Mesenteric fat pad (tissue), 1 donor: ENCODE measurements at places on chromosomes 12 and 14.

GRCh38 chr12:26572137-26572536 lies 260.9 kb downstream of the ITPR2 start:
- DNase-seq = no peak

GRCh38 chr14:67951529-67952135 lies 132.1 kb downstream of the RAD51B start:
- DNase-seq = no peak

- DNase-seq = no peak
These were observed 9.5 kb upstream of the CSAD start for GRCh38 chr12:53190108-53190729.

- no peak for DNase-seq
These were observed 884.9 kb upstream of the FOXG1 start for GRCh38 chr14:27881646-27882045.

- no peak for DNase-seq
These were observed 2.2 kb downstream of the FIGNL2 start for GRCh38 chr12:51846271-51846691.

DNA sequence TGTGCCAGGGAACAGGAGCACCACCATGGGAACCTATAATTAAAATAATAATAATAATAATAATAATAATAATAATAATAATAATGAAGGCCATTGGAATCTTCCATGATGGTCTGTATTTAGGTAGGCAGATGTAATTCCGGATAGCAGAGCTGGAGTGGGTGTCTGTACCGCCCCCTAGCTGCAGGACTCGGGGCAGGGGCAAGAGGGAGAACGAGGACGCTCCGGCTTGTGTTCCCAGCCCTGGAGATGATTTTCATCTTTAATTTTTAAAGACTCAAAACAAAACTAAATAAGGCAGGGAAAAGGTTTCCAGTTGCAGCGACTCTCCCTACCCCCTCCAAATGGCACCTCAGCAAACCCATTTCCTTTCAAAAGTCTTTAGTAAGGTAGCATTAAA lies 501.1 kb downstream of the VRK1 start:
- DNase-seq = no peak

GRCh38 chr14:96623676-96624484 lies 121.7 kb downstream of the PAPOLA start:
- peak; percentile 86 for DNase-seq

- DNase-seq = no peak
These were observed 397.6 kb downstream of the NUAK1 start for GRCh38 chr12:105740970-105741725.

GRCh38 chr14:65453807-65454480 lies 41.4 kb downstream of the FUT8 start:
- DNase-seq = no peak

DNA sequence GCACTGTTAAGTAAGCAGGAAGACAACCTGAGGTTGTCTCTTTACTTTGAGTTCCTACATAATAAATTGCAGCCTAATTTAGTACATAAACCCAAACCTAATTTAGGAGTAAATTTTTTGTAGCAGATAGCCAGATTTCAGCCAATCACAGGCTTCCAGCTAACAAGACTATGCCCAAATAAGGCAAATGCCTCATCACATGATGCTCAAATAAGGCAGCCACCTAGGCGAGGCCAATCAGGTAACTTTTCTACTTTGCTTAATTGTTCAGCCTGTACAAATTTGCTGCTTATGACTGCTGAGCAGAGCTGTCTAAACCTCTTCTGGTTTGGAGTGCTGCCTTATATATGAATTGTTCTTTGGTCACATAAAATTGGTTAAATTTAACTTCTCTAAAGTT lies 1118.7 kb upstream of the TMEM132C start:
- no peak for DNase-seq

DNA sequence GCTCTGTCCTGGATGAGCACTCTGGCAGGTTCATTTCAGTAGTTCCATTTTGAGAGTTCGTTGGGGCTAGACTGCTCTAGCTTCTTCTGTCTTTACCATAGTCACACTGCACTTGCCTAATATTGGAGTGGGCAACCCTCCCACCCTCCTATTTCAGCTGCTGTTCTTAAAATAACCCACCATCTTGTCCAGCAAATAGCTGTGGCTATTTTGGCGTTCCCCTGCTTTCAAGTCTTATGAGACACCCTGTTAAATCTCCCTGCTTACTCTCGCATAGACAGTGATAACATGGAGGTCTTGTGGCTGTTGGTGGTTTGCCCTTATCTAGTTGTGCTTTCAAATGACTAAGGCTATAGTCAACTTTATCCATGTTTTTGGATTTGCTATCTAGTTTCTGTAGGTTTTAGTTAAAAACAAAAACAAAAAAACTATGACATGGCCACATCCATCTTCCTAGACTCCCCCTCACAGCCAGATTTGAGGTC lies 65.5 kb downstream of the LRP6 start:
- DNase-seq = no peak

GRCh38 chr14:72275242-72275641 lies 343.0 kb downstream of the RGS6 start:
- DNase-seq = no peak

DNA sequence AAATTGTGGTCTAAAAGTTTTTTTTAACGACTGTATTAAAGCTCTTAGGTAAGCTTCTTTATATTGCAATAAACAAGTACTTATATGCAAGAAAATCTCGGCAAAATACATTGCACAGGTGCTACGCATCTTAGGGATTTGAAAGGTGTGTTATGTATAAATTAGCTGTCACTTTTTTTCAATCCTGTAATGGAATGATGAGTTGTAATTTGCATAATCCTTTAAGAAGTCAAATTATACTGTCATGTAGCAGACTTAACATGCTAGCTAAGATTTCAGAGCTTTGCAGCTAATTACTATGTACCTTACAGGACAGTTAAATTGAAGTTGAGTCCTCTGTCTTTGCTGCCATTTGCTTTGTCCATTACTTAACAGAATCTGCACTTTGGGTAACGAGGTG lies 117.5 kb downstream of the NPAS3 start:
- DNase-seq = no peak

DNA sequence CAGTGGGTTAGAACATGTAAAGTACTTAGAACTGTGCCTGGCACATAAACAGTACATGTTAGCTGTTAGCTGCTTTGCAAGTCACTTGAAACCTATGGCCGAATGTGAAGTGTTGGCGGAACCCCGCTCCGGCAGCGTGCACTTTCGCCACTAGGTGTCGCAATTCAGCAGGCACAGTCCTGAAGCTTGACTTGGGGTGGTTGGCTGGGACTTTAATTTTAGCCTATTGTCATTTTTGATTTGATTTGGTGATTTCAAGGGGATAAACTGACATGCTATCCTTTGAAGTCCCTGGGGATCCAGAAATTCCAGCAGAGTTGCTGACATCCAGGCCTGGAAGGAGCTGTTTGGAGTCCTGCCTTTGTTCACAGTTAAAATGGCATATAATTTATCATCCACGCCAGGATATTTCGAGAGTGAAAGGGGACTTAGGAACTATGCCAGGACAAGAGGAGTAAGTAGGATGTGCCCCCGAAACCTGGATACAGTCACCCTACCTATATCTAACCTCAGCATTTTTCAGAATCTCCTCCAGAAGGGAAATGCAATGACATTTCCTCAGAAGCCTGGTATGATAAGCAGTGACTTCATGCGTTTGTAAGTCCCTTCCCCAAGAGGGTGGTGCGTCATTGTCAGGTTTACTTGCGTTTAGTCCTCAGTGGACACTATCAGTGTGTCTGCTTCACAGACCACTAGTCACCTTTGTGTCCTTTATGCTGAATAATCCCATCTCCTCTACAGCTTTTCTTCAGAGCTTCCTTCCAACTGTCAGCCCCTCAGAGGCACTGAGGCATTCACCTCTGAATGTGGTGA lies 3.5 kb upstream of the TSPAN9 start:
- DNase-seq = peak; percentile 93

DNA sequence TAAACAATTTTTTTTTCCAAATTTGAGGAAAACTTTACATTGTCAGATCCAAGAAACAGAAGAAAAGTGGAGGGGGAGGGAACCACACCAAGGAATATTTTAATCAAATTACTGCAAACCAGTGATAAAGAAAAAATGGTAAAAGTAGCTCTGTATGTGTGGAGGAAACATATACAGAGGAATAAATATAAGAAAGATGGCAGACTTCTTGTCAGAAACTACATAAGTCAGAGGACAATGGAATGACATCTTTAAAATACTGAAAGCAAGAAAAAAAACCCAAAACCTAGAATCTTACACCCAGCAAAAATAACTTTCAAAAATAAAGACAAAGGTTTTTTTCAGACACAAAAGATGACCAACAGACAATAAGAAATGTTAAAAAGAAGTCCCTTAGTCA lies 10.2 kb upstream of the LLPH start:
- DNase-seq = no peak

- DNase-seq = no peak
These were observed 5.3 kb upstream of the HIF1A start for GRCh38 chr14:61690039-61690438.

- no peak for DNase-seq
These were observed 83.6 kb downstream of the ANO2 start for GRCh38 chr12:5861416-5861815.

DNA sequence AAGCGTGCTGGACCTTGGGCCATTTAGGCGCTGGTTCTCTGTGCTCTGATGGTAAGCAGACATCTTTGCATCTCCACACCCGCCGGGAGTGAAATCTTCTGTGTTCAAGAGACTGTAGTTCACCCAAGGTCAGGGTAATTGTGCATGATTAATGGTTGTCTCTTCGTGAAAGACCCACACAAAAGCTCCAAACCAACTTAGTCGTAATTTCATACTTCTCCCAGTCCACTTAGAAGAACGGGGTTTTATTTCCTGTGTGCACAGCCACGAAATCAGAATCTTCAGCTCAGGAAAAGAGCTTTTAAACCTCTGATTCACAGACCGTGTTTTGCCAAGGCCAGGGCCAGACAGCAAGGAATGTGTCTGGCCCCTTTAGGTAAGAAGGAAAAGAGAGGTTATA lies 640.9 kb downstream of the MED13L start:
- no peak for DNase-seq

GRCh38 chr14:58739674-58740073 lies 101.9 kb downstream of the DACT1 start:
- no peak for DNase-seq

DNA sequence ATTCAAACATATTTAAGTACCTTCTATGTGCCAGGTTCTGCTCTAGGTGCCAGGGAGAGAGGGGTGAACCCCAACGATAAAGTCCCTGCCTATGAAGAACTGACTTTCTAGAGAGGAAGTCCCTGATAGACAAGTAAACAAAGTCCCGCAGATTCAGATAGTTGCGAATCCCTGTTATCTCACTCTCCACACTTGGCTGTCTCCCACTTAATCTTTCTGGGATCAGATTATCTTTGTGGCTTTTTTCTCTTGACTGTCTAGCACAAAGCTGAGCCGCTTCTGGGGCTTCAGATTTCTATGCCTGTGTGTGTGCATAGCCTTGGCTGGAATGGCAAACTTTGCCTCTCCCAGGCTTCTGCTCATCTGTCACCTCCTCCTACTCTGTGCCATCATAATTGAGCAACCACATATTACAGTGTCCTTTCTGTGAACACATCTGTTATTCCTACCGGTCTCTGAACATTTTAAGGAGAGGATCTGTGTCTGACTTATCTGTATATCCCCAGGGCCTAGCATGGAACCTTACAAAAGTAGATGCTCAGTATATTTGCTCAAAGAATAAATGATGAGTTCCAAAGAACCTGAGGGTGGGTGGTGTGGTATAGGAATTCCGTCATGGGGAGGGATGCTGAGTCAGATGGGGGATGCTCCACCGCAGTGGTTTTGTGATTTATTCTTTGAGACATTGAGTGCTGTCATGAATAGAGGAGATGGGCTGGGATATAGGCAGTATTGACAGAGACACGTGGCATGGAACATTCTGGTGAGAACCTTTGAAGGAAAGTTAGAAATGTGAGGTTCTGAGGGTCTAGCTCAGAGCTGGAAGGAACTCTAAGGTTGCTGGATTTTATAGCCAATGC lies 28.5 kb downstream of the RGS6 start:
- DNase-seq = no peak

DNA sequence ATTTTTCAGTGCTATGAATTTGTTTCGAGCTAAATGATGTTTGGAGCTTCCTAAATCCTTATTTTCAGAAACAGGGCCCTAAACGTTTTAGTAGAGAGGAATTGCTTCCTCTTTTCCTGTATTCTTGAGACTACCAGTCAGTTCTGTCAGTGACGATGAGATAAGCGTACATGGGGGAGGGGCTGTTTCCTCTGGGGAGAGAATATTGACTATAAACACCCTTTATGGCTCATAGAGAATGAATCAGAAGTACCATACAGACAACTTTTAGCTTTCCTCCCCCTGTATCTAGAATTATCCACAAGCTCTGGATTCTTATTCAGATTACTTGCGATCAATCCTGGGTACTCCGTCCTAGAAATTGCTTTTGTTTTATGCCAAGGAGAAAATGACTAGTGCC lies 5.1 kb downstream of the TBK1 start:
- no peak for DNase-seq

GRCh38 chr14:58575956-58576355 lies 61.8 kb upstream of the DACT1 start:
- DNase-seq = no peak

- DNase-seq = no peak
These were observed 54.9 kb downstream of the VWF start for GRCh38 chr12:6069437-6070093.

GRCh38 chr12:114901316-114901715 lies 217.3 kb upstream of the TBX3 start:
- DNase-seq = no peak

DNA sequence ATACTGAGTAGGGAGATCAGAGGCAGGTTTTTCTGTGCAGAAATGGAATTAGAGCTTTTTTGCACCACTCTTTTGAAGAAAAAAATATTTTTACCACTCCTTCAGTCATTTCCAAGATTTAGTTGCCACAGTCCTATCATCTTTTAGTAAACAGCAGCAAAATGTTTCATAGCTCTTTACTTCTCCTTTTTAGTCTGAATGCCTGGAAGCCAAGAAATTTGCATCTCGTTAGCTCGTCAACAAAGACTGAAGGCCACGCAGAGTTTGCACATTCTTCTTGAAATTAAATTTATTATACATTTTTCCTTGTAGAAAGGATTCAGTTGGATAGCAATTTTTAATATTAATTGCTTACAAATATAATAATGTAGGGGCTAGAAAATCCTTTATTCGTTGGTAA lies 544.5 kb upstream of the ATP2B1 start:
- no peak for DNase-seq

DNA sequence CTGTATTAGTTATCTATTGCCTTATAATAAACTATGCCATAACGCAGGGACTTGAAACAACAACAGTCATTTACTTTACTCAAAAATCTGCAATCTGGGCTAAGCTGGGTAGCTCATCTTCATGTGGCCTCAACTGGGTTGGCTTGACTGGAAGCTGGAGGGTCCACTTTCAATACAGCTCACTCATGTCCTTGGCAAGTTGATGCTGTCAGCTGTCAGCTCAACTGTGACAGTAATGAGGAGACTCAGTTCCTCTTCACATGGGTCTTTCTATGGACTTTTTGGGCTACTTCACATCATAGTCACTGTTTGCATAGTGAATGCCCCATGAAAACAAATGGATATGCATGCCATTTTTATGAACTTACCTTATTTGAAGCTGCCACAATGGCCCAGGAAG lies 33.6 kb upstream of the STRAP start:
- no peak for DNase-seq

- DNase-seq = no peak
These were observed 82.0 kb upstream of the WSCD2 start for GRCh38 chr12:108047071-108047550.

- no peak for DNase-seq
These were observed 29.7 kb downstream of the KTN1 start for GRCh38 chr14:55609681-55610080.

GRCh38 chr12:65306366-65307168 lies 28.1 kb downstream of the MSRB3 start:
- no peak for DNase-seq
